ENCODE measurements at places on chromosomes 5 and 9.

- DNase-seq = no peak
Measured at GRCh38 chr5:3030511-3031165, 279.2 kb upstream of the IRX2 start.

- DNase-seq = peak; percentile 48
Measured at GRCh38 chr5:73496984-73497457, 1.2 kb upstream of the BTF3 start.

DNA sequence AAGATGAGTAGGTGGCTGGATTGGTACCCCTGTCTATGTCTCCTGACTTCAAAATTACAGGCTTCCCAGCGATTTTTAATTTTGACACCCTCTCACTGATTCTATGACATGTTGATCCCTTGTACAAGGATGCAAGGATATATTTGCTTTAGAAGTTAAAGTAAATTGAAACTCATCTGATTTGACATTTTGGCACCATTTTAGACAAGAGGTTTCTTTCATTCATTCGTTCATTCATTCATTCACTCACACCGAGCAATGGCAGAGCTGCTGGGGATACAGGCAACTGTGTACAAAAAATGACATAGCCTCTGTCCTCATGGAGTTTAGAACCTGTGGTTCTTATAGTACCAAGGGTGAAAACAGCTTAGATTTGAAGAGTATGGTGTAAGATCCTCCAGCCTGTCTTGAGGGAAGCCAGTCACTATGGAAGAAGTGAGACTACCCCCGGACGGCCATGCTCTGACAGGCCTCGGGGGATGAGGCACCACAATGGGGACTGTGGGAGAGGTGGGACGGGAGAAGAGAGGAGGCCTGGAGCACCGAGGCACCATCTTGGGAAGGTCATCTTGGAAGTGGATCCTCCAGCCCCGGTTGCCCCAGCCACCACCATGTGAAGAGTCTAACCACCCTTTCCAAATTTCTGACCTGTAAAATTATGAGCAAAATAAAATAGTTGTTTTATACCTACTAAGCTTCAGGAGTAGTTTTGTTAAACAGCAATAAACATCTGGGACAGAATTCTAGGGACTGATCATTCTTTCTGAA, 16.2 kb downstream of the STC2 start:
- no peak for DNase-seq

GRCh38 chr5:7762267-7762666, 88.7 kb downstream of the CFAP90 start:
- DNase-seq = no peak

DNA sequence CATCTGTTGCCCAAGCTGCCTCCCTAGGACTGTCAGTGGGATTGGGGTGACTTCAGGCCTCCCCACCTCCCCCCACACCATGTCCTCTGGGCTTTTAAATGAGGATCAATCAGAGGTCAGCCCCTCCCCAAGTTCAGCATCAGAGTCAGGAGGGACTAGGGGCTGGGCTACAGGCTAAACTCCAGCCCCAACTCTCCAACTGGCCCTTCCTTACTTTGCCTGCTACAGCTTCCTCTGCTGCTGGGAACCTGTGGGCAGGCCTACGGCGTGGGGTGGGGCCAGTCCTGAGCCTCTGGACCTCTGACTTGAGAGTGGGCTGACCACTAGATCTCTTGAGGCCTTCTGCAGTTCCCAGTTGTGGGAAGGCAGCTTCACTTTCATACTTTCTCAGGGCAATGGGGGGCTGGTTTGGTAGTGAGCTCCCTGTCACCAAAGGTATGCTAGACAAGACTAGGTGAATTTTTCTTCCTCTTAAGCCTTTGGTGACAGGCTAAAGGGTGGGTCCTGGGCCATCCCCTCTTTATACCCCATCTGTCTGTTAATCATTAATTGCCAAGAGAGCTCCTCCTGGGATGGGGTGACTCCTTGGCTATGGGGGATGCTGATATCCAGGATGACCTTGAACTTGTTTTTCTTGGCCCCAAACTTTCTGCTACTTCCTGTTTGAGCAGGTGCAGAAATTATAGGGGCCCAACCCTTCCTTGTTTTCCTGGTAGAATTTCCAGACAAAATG, 10.8 kb upstream of the DAB2IP start:
- no peak for DNase-seq

DNA sequence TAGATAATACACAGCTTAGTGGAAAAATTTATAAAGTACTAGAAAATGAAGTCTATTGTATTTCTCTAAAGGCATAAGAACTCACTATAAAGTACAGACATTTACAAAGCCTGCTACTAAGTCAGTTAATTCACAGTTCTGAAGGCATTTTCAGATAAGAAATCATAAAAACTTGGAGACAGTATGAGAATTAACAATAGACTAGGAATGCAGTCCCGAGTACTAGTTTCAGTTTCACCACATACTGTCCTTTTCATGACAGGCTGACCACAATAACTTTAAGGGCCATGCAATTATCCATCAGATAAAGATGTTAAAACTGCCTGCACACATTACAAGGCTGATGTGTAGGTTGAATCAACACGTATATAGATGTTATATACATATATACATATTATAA, 362.6 kb upstream of the SMC2 start:
- no peak for DNase-seq

DNA sequence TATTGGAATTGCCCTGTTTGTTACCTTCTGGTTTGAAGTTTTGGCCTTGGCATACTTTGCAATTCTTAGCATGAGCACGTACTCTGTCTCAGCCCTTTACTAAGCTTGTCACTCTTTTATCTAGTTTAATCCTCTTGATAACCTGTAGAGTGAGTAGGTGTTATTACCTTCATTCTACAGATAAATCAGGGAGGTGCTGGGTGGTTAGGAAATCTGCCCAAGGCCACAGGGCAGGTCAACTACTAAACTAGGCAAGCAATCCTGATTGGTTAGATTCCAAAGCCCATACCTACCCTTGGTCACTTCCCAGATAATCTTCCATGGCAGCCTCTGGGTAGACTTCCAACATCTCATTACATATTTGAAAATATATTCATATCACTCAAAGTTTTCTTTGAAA, 65.7 kb downstream of the PCSK5 start:
- DNase-seq = no peak

DNA sequence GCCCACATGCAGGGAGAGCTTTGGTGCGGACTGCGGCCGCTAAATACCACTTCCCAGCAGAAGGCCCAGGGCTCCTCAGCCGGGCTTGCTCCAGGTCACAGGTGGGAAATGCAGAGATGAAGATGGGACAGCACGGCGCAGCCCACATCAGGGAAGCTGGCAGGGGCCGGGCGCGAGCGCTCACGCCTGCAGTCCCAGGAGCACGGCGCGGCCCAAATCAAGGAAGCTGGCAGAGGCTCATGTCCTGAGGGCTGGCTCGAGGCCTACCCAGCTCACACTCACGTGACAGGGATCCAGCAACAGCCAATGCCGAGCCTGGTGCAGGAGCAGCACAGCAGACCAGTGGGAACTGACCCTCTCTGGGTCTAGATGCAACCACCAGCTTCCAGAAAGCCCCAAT, 16.3 kb downstream of the LPCAT1 start:
- DNase-seq = no peak

DNA sequence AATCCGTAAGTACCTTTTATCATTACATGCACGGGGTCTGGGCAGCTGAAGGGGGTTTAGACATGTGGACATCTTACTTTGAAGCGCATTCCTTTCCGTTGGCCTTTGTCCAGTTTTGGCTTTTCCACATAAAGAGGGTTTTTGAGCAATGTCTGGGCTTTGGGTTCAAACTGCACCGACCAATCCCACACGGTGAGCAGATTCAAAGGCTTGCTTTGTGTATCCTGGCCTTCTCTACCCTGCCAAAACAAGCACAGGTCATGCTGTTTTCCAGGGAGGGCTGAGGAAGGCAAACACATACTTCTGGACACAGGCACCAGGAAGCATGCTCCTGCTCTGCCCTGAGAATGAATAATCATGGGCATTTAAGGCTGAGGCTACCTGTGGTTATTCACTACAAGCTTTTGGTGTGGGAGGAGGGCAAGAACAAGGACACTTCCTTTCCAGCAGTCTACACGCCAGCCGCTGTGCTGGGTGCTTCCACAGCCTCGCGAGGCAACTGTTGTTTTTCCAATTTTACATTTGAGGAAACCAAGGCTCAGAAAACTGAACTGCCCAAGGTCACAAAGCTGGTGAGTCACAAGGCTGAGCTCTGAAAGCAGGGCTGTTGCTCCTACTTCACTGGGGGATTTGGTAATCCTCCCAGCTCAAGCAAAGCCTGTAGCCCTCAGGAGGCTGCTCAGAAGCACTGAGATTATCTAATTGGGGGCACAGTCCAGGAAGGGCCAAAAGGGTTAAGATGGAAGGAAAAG, 59.8 kb upstream of the GOLPH3 start:
- no peak for DNase-seq

GRCh38 chr9:94207781-94208180, 51.3 kb upstream of the ZNF169 start:
- DNase-seq = no peak

DNA sequence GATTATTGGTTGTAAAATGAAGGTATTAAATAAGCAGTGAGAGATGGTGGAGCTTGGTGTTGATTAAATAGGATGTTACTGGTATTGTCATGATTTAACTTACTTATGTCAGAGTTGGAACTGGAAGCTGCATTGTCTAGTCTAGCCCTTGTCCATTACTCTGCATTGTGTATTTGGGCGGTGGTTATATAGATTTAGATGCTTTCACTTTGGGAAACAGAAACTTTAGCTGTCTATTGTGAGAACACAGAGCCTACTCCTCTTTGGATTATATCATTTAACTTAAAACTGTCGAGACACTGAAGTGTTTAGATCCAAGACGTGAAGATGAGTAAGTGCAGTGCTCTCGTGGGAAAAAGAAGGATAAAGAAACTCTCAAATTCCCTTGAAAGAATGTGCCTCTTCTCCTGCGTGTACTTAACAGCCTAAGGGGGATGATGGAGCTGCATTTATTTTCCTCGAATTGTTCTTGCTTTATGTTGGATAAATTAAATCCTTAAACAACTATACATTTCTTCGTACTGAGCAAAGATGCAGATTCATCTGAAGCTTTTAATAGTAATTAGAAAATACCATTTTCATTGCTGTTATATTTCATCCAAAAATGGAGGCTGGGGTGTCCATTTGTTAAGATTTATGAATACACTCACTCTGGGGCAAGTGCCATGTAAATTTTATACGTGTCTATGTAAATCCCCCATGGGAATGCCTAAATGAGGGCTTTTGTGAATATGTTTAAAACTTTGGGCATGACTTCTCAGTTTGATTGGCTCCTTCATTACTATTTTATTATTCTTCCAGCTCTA, 21.6 kb downstream of the FBXL7 start:
- no peak for DNase-seq

DNA sequence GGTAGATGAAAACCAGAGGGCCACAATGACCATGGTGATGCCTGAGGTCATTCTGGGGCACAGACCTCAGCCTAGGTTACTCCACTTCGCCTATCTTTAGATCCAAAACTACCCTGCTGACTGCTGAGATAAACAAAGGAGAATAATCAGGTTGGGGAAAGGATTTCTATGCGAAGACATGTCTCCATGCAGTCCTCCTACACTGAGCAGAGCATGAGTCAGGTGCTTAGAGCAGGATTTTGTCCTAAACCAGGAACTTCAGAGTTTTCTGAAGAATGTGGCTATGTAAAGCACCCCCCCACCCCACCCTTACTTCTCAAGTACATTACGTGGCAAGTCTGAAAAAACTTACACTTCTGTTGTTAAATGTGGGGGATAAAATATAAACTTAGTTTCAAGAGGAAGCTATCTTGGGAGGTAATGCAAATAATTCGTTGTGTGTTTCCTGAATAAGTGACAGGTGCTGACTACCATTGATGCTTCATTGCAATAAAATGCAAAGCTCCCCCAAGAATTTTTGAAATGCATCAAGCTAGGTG, 19.4 kb downstream of the PDCD1LG2 start:
- DNase-seq = no peak

DNA sequence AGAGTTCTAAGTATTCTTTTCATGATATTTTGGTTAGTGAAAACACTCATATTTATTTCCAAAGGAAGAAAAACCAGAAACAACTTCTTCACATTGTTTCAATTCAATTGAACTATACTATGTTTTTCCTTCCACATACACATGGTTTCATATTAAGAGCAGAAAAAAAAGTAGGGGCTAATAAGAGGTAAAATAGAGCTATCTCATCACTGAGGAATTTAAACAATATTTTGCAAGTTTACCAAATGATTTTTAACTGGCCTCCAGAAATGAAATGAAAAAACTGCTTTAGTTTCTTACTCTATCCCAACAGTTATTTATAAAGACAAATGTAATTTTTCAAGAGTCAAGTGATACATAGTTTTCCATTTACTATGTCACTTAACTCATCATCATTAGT, 233.5 kb downstream of the RFX3 start:
- no peak for DNase-seq

- DNase-seq = peak; percentile 63
Measured at GRCh38 chr9:84851935-84852585, 182.5 kb downstream of the NTRK2 start.

- DNase-seq = no peak
Measured at GRCh38 chr5:43635374-43635773, 32.4 kb downstream of the NNT start.

DNA sequence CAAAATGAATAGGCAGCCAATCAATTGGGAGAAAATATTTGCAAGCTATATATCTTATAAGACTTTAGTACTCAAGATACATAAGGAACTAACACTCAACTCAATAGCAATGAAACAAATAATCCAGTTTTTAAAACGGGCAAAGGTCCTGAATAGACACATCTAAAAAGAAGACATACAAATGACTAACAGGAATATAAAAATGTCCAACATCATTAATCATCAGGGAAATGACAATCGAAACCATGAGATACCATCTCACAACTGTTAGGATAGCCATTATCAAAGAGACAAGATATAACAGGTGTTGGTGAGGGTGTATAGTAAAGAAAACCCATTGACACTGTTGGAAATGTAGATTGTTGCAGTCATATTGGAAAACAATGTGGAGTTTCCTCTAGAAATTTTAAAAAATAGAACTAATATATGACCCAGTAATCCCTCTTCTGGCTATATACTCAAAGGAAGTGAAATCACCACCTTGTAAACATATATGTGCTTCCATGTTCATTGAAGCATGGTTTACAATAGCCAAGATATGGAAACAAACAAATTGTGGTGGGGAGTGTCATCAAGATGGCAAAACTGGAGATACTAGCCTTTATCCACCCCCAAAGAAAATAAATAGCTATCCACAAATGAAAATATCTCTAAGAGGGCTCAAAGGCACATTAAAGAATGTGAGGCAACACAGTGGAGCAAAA, 13.9 kb upstream of the BTNL3 start:
- no peak for DNase-seq

GRCh38 chr9:108662956-108663355, 192.8 kb downstream of the ACTL7B start:
- no peak for DNase-seq

DNA sequence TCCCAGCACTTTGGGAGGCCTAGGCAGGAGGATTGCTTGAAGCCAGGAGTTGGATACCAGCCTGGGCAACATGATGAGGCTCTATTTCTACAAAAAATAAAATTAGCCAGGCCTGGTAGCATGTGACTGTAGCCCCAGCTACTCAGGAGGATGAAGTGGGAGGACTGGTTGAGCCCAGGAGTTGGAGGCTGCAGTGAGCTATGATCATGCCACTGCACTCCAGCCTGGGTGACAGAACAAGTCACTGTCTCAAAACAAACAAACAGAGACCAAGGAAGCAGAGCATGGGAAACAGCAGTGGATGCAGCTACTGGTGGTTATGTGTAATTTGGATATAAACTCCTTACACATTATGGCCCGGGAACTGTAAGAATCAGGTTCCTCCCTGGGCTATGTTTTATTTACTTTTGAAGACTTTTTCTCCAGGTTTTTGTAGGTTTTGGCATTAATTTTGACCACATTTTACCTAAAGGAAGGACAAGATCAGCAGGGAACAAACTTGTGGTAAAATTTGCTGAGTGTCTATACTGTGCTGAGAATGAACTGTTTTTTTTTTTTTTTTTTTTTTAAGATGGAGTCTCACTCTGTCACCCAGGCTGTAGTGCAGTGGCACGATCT, 8.3 kb downstream of the KIF2A start:
- DNase-seq = no peak
